Ascending aorta (tissue), 2 donors: ENCODE measurements at places on chromosomes 7 and 10.

DNA sequence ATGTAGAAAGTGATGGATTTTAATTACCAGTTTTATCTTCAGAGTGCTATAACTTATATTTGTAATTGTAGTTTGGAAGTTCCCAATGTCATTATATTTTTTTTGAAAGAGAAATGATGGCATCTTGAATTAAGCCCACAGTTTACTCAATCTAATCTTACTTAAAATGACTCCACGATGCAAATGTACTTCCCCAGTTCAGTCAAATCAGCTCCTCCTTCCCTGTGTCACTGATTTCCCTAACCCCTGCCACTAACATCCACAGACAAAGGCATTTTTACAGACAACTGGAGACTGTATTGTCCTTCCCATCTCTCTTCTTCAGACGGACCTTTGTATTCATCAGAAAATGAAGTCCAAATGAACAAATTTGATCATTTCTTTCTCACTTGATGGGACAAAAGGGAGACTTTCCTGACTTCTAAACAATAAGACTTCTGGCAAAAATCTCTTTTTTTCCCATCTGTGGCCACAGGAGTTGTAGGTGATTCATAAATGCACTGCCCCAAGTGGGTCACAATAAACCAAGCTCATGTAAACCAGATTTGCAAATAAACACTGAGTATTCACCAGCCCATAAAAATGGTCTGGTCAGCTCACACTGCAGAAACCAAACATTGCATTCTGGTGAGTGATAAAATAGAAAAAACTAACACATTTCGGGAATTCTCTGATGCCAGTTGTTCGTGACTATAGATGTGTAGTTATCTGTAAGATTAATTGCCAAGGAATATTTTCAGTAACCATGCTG lies 162.9 kb downstream of the FANK1 start:
- no peak overlapping the region for H3K4me3 ChIP-seq
- peaks cover 6% of the 10 kb centered on the region for H3K4me1 ChIP-seq
- no peak for DNase-seq
- no peaks in the 10 kb centered on the region for H3K36me3 ChIP-seq
- no peak overlapping the region for H3K27ac ChIP-seq

DNA sequence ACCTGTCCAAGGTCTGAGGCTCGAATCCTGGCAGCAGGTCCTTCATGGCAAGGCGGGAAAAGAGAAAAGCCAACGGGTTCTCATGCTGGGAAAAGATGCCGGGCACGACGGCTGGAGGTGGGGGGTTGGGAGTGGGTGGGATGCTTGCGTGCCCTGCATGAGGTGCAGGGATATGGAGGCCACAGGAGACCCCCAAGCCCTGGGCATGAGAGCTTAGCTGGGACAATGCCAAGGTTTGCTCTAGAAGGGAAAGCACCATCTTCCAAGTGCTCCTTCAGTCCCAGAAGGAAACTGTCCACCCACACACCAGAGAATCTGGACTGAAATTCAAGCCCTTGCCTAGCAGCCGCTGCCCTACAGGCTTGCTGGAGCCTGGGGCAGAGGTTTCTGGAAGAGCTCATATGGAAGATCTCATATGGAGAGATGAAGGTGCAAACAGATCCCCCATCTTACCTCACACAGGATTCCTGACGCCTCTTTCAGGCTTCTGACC lies 64.3 kb downstream of the ZRANB1 start:
- peaks cover 63% of the 10 kb centered on the region for H3K4me1 ChIP-seq
- peak overlapping the region; percentile 11 for H3K27ac ChIP-seq
- no peak overlapping the region for H3K4me3 ChIP-seq

GRCh38 chr7:98935811-98936210 lies 57.5 kb downstream of the TRRAP start:
- H3K4me1 ChIP-seq: no peaks in the 10 kb centered on the region
- peaks cover 93% of the 10 kb centered on the region for H3K36me3 ChIP-seq
- no peak overlapping the region for H3K27ac ChIP-seq
- no peak for DNase-seq
- no peak overlapping the region for H3K4me3 ChIP-seq

DNA sequence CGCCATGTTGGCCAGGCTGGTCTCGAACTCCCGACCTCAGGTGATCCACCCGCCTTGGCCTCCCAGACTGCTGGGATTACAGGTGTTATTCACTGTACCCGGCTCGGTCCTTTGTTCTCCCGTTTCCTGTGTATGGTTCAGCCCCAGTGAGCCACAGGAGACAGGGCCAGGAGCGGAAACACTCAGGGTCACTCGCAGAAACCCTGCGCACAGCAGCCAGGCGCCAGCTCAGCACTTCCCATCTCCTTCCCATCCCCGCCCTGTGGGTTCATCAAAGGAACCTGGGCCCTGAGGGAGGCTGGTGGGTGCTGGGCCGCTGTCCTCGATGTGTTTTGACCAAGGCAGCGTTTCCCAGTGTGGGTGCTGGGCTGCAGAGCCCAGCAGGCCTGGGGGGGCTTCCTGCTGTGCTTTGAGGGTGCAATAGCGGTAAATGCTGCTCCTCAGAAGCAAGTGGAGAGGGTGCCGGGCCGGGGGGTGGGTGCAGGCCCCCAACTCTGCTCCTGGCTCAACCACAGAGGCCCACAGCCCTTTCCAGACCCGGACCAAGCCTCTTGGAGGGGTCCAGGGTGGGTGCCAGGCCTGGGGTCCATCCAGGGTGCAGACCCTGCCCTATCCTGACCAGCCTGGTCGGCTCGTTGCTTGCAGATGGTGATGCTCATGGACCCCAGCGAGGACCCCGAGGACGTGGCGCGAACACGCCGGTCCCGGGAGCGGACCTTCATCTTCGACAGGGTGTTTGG lies 15.3 kb upstream of the CHST12 start:
- H3K36me3 ChIP-seq: no peaks in the 10 kb centered on the region
- no peak overlapping the region for H3K27ac ChIP-seq
- no peak overlapping the region for H3K4me3 ChIP-seq
- no peak for DNase-seq
- no peaks in the 10 kb centered on the region for H3K4me1 ChIP-seq

- peak overlapping the region; percentile 94 for H3K27ac ChIP-seq
- no peaks in the 10 kb centered on the region for H3K36me3 ChIP-seq
- H3K27me3 ChIP-seq: no peaks in the 10 kb centered on the region
Observed at GRCh38 chr10:17200001-17200911, 1.2 kb downstream of the TRDMT1 start.

GRCh38 chr10:43377424-43377883 lies 6.0 kb downstream of the FXYD4 start:
- no peak overlapping the region for H3K27ac ChIP-seq
- H3K36me3 ChIP-seq: no peaks in the 10 kb centered on the region
- H3K27me3 ChIP-seq: no peaks in the 10 kb centered on the region
- H3K4me1 ChIP-seq: no peaks in the 10 kb centered on the region
- no peak for DNase-seq

- no peaks in the 10 kb centered on the region for H3K4me1 ChIP-seq
- DNase-seq: no peak
- H3K4me3 ChIP-seq: no peak overlapping the region
- H3K27me3 ChIP-seq: no peaks in the 10 kb centered on the region
Observed at GRCh38 chr10:23884670-23885069, 324.3 kb upstream of the KIAA1217 start.

DNA sequence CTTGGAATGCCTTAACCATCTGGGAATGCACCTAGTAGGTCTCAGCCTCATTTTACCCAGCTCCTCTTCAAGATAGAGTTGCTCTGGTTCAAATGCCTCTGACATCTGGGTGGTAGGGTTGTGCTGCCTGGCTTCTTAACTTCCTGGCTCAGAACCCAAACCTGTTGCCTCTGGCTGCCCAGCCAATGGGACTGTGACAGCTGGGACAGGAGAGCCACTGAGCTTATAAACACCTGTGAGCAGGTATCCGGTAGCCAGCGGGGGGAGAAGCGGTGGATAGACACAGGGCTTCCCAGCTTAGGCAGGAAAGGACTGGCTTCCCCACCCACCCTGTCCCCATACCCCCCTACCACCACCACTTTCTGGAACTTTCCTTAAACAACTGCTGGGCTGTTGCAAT lies 115.8 kb upstream of the CARD11 start:
- no peaks in the 10 kb centered on the region for H3K36me3 ChIP-seq
- no peaks in the 10 kb centered on the region for H3K4me1 ChIP-seq
- H3K4me3 ChIP-seq: no peak overlapping the region
- no peak overlapping the region for H3K27ac ChIP-seq
- no peak for DNase-seq

GRCh38 chr7:101792051-101792681 lies 25.3 kb upstream of the CUX1 start:
- no peak overlapping the region for H3K4me3 ChIP-seq
- no peaks in the 10 kb centered on the region for H3K4me1 ChIP-seq
- H3K36me3 ChIP-seq: no peaks in the 10 kb centered on the region
- no peak for DNase-seq
- H3K27ac ChIP-seq: no peak overlapping the region
- H3K27me3 ChIP-seq: no peaks in the 10 kb centered on the region

- DNase-seq: no peak
- H3K4me1 ChIP-seq: no peaks in the 10 kb centered on the region
- H3K27me3 ChIP-seq: no peaks in the 10 kb centered on the region
- no peak overlapping the region for H3K4me3 ChIP-seq
- H3K36me3 ChIP-seq: no peaks in the 10 kb centered on the region
Observed at GRCh38 chr7:103715376-103716120, 269.5 kb upstream of the SLC26A5 start.

- no peaks in the 10 kb centered on the region for H3K36me3 ChIP-seq
- H3K4me1 ChIP-seq: no peaks in the 10 kb centered on the region
- DNase-seq: no peak
- no peaks in the 10 kb centered on the region for H3K27me3 ChIP-seq
- no peak overlapping the region for H3K4me3 ChIP-seq
Observed at GRCh38 chr7:116291937-116292336, 81.6 kb downstream of the TES start.

- H3K4me3 ChIP-seq: no peak overlapping the region
- H3K36me3 ChIP-seq: no peaks in the 10 kb centered on the region
- no peaks in the 10 kb centered on the region for H3K27me3 ChIP-seq
Observed at GRCh38 chr7:12567015-12567414, 3.5 kb upstream of the SCIN start.

DNA sequence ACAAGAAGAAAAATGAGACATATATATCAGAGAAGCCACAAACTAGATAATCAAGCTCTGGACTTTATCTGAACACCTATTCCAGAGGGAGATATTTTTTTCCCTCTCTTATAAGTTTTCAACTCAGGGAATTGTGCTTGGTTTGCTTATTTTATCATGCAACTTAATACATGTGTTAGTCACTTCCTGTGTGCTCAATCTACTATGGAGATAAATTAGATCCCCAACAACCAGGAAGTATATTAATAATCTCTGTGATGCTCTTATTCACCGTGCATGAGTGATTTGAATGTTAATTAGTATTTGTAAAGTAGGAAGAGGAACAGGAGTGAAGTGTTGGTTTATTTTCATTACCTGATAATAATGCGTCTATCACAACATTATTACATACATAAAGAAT lies 38.8 kb upstream of the ZNF365 start:
- H3K4me3 ChIP-seq: no peak overlapping the region
- no peak overlapping the region for H3K27ac ChIP-seq
- DNase-seq: no peak
- no peaks in the 10 kb centered on the region for H3K27me3 ChIP-seq
- no peaks in the 10 kb centered on the region for H3K36me3 ChIP-seq
- no peaks in the 10 kb centered on the region for H3K4me1 ChIP-seq

- no peaks in the 10 kb centered on the region for H3K4me1 ChIP-seq
- H3K27me3 ChIP-seq: no peaks in the 10 kb centered on the region
- DNase-seq: no peak
- H3K27ac ChIP-seq: no peak overlapping the region
Observed at GRCh38 chr7:108067844-108068243, 62.3 kb downstream of the LAMB4 start.

- no peaks in the 10 kb centered on the region for H3K4me1 ChIP-seq
- H3K4me3 ChIP-seq: no peak overlapping the region
- peaks cover 29% of the 10 kb centered on the region for H3K36me3 ChIP-seq
- no peaks in the 10 kb centered on the region for H3K27me3 ChIP-seq
Observed at GRCh38 chr10:35536789-35537188, 68.4 kb upstream of the GJD4 start.

GRCh38 chr10:33008499-33009243 lies 50.6 kb upstream of the ITGB1 start:
- H3K36me3 ChIP-seq: no peaks in the 10 kb centered on the region
- H3K4me1 ChIP-seq: peaks cover 10% of the 10 kb centered on the region
- no peaks in the 10 kb centered on the region for H3K27me3 ChIP-seq
- peak overlapping the region; percentile 26 for H3K27ac ChIP-seq

GRCh38 chr7:149133028-149133710 lies 7.0 kb upstream of the ZNF425 start:
- H3K36me3 ChIP-seq: no peaks in the 10 kb centered on the region
- H3K4me1 ChIP-seq: no peaks in the 10 kb centered on the region
- no peak for DNase-seq
- H3K27me3 ChIP-seq: no peaks in the 10 kb centered on the region

DNA sequence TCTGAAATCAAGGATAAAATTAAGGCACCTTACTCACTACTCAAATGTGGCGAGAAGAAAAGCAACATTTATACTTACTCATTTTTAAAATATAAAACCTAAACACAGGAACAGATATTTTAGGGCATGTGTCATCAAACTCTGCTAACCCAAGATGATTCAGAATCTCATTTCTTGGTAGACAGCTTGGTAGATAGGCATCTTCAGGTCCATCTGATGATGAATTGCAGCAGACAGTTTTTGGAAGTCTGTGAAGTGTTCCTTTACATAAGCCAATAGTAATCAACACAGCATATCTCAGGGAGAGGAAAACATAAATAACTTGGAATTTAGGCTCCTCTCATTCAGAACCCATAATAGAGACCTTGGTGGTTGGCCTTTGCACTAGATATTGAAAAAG lies 3.4 kb downstream of the HIPK2 start:
- peak overlapping the region; percentile 96 for H3K27ac ChIP-seq
- no peaks in the 10 kb centered on the region for H3K27me3 ChIP-seq
- H3K4me1 ChIP-seq: no peaks in the 10 kb centered on the region
- H3K36me3 ChIP-seq: peaks cover 11% of the 10 kb centered on the region

DNA sequence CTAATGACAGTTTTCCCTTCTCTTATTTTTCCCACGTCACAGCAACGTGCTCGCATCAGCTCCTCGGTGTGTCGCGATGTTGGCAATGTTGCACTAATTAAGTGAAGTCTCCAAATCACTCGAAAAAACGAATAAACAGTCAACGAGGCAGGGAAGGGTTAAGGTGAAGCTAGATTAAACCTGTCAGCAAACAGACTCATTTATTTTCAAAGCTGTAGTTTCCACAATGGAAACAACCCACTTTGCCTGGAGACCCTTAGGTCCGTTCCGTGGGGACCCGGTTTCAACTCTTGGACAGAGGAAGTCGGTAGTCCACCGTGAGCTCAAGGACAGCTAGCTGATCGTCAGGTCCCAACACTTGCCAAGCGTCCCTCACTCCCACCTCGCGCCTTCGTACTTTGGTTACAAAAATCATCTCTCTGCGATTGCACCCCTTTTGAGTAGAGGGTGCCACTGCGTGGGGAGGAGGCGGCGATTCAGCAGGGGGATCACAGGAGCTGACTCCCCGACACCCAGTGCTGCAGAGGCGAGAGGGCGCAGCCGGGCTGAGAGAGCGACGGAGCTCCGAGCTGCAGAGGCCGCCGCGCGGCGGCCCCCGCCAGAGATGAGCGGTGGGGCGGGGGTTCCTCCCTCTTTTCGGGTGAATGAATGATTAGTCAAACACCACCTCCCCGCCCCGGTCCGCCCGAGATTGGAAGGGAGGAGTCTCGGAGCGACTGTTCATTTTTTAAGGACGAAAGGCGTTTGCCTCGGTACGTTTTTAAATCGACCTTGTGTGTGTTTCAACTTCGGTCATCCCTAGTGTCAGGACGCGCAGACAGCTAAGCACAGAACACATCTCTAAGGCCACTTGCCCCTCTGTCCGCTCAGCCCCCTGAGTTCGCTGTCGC lies 1.3 kb upstream of the BMPER start:
- H3K27ac ChIP-seq: no peak overlapping the region
- H3K36me3 ChIP-seq: no peaks in the 10 kb centered on the region
- peaks cover 5% of the 10 kb centered on the region for H3K27me3 ChIP-seq
- peak overlapping the region; percentile 65 for H3K4me3 ChIP-seq
- DNase-seq: no peak
- H3K4me1 ChIP-seq: peaks cover 3% of the 10 kb centered on the region
